ENCODE measurements at places on chromosomes 12 and 14.

DNA sequence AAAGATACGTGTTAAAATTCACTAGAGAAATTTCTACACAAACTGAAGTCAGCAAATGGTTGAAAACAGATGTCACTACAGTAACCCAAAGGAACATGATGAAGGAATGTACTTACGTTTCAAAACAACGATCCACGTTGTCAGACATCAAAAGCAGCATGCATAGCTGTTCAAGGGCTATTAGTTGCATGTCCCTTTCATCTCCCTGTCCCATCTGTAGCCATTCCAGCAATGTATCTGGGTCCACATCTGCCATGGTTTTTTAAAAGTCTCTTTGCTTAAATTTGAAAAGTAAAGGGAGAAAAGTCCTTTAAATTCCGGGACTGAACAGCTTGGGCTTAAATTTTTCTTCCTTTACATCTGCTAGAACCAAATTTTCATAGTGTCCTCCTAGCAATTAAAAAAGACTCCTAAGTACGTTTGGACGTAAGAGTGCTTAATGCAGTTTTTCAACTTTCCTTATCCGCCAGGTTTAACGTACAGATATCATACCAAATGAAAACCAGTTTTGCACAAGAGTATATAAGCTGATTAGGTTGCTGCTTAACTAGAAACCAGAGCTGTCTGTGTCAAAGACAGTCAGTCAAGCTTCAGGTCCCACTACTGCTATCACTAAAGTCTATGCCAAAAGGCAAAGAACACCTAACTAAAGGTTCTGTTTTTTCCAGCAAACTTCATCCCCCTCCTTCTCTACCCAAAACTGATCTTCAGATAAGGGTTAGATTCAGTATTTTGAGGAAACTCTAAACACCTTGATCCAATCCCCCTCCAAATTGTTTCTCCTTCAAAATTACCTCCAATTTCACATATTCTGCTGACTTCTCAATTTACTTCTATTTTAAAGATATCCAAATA, 1.7 kb downstream of the HECTD1 start:
- peak; percentile 36 for DNase-seq

- no peak for DNase-seq
Observed at GRCh38 chr12:10169104-10169503, 2.8 kb downstream of the OLR1 start.

GRCh38 chr12:119594772-119595445, 1.3 kb downstream of the TMEM233 start:
- DNase-seq = no peak

- DNase-seq = no peak
Observed at GRCh38 chr12:100020370-100020769, 35.6 kb upstream of the ANKS1B start.

DNA sequence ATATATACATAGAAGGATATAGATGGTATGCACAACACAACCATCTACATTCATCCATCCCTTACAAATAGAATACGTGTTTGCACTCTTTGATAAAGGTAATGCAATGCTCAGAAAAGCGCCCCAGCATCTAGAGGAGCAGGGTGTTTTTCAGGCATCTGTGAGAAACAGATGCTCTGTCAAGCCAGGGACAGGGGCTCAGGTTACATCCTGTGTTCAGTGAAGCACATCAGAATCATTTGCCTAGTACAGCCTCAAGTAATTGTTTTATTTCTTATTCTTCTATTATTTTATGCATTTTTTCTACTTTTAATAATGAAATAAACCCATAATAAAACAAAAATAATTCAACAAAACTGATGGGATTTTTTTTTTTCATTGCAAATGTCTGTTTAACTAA, 50.5 kb upstream of the HIF1A start:
- peak; percentile 95 for DNase-seq

- DNase-seq = no peak
Observed at GRCh38 chr12:94900496-94900895, 103.0 kb downstream of the NDUFA12 start.

- DNase-seq = no peak
Observed at GRCh38 chr14:25150401-25150800, 100.5 kb upstream of the STXBP6 start.

GRCh38 chr14:31419967-31420318, 407 bp downstream of the HEATR5A start:
- DNase-seq = peak; percentile 71

DNA sequence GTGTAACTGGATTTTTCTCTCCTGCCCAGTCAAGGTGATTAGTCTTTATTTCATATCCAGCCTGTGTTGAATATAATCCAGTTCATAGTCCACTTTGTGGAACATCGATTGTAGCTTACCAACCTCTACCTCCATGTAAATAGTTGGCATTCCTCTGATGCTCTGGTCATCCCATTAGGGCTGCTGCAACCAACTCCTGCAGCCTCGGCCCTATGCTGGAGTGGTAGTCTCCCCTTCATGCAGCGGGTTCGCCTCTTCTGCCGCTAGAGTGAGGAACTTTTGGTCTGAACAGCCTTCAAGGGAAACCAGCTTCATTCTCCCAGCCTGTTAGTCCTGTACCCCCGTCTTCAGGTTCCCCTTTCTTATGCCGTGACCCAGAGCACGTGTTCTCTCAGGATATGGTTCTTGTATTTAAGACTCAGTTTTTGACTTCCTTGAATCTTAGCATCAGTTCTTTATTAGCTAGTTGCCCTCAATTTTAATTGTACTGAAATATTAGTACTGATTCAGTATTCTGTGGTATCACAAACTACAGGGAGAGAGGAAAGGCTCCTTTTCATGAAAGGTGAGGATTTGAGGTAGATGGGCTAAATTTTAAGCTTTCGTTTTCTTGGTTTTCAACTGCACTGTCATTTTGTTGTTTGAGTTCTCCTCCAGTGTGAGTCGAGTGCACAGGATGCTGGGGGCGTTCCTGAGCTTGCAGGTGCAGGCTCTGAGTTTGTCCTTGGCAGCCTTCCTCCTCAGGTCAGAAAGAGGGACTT, 33.2 kb downstream of the ZNF664 start:
- DNase-seq = no peak

DNA sequence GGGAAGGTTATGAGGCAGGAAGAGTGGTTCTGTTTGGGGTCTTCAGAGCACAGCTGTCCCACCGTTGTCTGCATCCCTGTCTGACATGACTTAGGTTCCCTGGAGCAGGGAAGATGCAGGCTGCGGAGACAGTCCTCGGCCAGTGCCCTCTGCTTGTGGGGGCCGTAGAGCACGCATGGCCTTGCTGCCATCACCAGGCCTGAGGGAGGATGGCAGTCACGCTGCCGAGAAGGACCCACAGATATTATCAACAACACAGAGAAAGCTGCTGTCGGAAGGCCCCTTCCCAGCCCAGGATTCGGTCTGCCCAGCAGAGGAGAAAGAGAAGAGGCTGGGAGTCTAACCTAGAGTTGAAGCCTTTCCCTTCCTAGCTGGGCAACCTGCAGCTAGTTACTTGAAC, 35.0 kb downstream of the ERH start:
- peak; percentile 34 for DNase-seq

DNA sequence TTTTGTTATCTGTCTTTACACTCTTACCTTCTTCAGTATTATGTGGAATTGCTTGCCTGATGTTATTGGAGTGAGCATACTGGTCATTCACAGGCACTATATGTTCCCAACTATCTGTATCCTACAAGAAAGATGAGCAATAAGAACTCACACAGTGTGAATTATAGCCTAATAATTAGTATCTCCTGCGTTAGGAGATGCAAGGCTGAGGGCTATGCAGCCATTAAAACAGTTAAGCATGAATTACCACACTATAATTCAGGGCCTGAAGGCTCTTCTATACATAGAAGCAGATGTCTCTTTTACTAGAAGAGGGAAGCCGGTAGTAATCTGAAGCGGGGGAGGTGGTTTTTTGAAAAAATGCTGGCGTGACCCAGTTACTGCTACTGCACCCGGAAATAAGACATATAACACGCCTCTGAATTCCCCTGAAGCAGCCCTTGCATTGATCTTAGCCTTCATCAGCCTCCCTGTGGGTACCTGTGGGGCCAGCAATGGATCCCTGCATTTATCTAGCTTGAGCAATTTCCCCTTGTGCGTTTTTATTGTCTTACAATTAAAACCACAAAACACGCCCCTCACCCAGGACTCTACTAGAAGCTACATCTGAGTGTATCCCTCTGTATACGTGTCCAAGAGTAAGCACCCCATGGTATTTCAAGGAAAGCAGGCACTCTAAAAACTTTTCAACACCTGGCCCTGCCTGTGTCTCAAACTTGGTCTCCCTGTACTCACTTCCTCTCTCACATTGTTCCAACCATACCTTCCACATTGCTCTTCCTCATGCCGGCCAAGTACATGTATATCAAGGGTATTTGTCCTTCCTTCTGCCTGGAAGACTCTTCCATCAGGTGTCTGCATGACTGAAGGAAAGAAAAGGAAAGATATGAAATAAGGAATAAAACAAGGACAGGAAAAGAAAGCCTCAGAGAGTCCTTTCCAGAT, 210.9 kb upstream of the ARID2 start:
- no peak for DNase-seq

- no peak for DNase-seq
Observed at GRCh38 chr12:76450690-76451089, 102.5 kb upstream of the BBS10 start.

DNA sequence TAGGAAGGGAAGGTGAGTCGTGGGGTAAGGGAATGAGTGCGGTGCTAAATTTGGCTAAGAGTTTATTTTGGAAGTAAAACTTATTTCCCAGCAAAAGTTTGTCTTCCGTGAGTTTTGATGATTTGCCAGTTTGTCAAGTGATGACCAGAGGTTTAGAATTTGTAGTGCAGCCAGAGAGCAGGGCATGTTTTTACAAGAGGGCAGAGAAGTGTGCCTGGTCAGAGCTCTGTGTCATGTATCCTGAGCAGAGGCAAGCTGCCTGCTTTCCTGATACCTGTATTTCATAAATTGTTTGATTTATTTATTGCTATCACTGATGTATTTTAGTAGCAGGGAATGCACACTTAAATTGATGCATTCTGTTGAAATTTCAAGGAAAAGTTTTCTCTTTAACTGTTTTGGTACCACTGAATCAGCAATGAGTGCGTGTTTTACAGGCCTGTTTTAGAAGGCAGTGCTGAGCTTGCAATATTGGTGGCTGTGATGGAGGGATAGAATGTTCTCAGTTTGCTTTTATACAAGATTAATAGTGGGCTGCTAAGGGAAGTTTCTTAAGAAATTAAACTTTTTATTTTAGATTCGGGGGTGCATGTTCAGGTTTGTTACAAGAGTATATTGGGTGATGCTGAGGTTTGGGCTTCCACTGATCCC, 19.7 kb upstream of the RD3L start:
- DNase-seq = no peak

GRCh38 chr12:57456145-57456700, 1.1 kb downstream of the INHBE start:
- peak; percentile 55 for DNase-seq

- DNase-seq = no peak
Observed at GRCh38 chr14:23929136-23929535, 24.4 kb upstream of the DHRS4 start.

DNA sequence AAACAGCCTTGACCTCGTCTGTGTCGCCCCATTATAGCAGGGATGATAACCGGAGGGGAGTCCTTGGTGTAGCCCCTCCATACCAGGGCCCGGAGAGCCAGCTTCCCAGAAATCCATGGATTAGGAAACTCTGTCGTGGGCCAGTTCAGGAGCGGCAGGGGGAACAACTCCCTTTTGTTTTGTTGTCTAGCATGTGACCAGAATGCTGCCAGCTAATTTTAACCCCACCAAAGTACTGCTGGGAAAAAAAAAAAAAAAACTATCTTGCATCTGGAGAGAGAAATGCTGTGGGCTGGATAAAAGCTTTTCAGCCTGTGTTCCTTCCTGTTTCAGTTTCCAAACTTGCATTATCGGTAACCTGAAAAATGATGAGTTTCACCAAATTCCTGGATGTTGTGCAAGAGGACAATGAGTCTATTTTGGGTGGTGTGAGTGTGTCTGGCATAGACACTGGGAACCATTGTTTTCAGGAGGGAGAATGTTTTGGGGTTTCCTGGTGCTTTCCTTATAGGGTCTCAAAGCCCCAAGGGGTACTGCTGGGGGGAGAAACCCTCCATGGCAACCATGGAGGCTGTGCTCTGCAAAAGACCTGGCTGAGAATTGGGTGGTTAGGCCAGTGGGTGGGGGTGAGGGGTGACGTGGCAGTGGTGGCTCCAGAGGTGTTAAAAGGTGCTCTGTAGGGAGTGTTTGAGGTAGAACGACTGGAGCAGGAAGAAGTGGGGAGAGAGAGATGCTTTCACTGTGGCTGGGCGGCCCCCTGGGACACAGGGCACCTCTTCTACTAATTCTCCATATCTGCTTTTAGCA, 14.9 kb upstream of the IRF2BPL start:
- DNase-seq = peak; percentile 65

GRCh38 chr14:79613625-79614024, 597.7 kb downstream of the DIO2 start:
- DNase-seq = no peak

GRCh38 chr12:102957339-102958050, at the start of gene ASCL1:
TSS of gene ASCL1 (plus strand) at chr12:102957674. CDS start at chr12:102958245, 571 bp downstream.
- DNase-seq = peak; percentile 97

GRCh38 chr12:96985515-96986362, 78.7 kb downstream of the NEDD1 start:
- DNase-seq = peak; percentile 53

DNA sequence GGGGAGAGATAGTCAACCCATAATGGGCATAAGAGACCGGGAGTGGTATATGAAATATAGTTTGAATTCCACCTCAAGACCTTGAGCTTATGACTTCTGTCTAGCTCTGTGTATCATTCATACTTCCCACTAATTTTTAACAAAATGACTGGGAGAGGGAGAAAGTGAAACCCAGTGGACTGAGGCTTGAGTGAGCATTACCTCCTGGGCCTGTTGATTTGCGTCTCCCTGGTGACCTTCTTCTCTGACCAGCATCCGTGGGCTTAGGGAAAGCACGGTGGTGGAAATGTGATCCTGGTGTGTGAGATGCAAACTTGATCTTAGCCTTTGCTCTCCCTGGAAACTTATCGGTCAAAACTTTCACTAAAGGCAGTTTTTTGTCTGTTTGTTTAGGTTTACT, 207.9 kb upstream of the BCL2L14 start:
- DNase-seq = no peak
